ENCODE measurements at places on chromosomes 7 and 10.

DNA sequence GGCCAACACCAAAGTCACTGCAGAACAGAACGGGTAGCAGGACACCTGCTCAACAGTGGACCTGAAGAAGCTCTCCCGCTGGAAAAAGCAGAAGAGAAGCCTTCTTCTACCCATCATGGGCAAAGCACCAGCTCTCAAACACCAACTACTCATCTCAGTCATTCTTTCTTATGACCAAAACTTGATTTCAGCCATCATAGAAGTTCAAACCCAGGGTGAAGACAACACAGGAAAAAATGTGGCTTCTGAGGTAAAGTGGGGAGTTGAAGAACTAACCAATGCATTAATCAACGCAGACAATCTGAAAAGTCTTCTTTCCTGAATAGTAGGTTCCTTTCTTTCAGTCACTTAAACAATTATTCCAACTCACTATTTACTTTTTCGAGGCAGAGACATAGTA lies 83.3 kb downstream of the ELMO1 start:
- H3K36me3 ChIP-seq: no peaks in the 10 kb centered on the region
- no peak overlapping the region for H3K27ac ChIP-seq
- H3K4me1 ChIP-seq: no peaks in the 10 kb centered on the region
- no peak for DNase-seq

- peaks cover 3% of the 10 kb centered on the region for H3K36me3 ChIP-seq
- DNase-seq: no peak
- peaks cover 8% of the 10 kb centered on the region for H3K4me1 ChIP-seq
- no peak within 1 kb of the TSS for H3K27ac ChIP-seq
Measured at GRCh38 chr10:100744987-100745881, at the start of gene PAX2. TSS of gene PAX2 (plus strand) at chr10:100745582. CDS start at chr10:100746261, 679 bp downstream.

DNA sequence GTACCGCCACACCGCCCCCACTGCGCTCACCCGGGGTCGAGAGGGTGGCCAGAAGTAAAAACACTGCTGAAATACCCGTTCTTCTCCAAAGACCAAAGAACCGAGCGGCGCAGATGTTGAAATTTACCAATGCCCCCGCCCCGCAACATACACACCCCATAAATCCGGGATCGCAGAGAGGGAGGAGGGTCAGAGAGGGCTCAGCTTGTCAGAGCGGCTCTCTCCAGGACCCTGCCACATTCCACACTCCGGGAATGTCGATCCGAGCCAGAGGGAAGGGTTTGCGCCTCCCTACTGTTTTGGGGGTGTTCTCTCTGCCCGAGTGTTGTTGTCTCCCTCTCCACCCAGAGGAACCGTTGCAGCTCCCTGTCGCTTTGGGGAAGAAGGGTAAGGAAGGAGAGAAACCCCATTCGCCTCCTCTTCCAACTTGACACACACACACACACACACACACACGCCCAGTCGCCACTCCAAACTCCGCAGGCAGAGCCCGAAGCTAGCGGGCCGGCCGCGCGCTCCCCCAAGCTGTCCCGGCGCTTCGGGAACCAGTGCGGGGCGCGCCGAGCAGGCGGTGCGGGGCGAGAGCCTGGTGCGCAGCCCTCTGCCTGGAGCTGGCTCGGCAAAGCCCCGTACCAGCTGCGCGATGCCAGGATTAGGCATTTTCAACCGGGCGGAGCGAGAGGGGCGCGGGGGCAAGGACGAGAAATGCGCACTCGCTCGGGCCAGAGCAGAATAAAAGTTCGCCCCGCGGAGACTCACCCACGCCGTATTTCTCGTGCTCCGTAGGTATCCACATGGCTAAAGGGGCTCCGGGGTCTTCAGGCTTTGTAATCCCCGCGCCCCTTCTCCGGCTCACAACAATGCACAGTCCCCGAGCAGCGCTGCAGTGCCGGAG lies 609 bp downstream of the DOCK4 start:
- H3K4me3 ChIP-seq: peak overlapping the region; percentile 96
- H3K27ac ChIP-seq: peak overlapping the region; percentile 81
- no peaks in the 10 kb centered on the region for H3K27me3 ChIP-seq
- DNase-seq: peak; percentile 55

- no peak for DNase-seq
- H3K4me1 ChIP-seq: peaks cover 18% of the 10 kb centered on the region
- no peaks in the 10 kb centered on the region for H3K27me3 ChIP-seq
- H3K4me3 ChIP-seq: no peak overlapping the region
Measured at GRCh38 chr10:15172306-15172840, 3.9 kb upstream of the NMT2 start.

DNA sequence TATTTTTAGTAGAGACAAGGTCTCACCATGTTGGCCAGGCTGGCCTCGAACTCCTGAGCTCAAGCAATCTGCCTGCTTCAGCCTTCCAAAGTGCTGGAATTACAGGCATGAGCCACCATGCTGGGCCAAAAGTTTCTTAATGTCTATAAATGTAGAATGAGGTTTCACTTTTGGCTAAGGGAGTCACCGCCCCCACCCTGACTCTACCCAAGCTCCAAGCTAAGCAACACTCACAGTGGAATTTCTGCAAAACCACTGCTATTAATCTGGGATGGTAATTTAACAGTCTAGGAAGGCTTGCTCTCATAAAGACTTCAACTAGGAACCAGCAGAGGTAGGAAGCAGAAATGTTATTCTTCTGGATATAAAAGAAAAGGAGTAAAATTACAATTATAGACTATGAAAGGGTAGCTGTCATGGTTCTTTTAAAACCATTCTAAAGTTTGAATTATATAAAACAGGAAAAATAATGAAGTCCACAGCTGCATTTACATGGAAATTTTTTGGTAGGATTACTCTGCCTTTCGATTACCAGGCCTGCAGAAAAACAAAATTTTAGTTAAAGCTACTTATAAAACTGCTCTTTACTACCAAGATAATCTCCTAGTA lies 211.6 kb downstream of the SFMBT2 start:
- no peak overlapping the region for H3K27ac ChIP-seq
- no peaks in the 10 kb centered on the region for H3K27me3 ChIP-seq
- no peak overlapping the region for H3K4me3 ChIP-seq
- no peak for DNase-seq
- H3K4me1 ChIP-seq: no peaks in the 10 kb centered on the region

DNA sequence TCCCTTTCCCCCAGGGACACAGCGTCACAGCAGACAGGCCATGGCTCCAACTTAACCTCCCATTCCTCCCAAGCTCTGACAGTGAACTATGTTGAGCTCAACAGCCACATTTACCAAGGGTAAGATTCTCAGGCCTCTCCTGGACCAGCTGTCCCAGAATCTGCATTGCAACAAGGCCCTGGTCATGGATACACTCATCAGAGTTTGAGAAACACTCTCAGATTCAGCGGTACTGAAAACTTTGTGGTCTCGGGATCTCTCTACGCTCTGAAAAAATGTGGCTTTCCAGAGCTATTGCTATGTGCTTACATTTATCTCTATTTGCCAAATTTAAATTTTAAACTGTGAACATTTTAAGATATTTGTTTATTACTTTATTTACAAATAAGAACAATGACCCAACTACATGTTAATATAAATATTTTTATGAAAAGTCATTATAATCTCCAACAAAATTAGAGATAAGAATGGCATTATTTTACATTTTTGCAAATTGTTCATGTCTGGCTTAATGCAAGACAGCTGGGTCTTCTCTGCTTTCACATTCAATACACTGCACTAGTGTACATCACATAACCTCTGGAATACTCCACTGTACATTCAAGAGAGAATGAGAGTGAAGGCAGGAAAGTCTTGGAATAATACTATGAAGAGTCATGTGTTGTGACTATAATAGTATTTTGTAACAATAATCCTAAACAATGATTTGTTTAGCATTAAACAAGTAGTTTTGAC lies 190.9 kb upstream of the PITRM1 start:
- H3K36me3 ChIP-seq: peaks cover 10% of the 10 kb centered on the region
- no peak overlapping the region for H3K27ac ChIP-seq
- no peak for DNase-seq
- peaks cover 5% of the 10 kb centered on the region for H3K4me1 ChIP-seq
- no peak overlapping the region for H3K4me3 ChIP-seq

Data from neural crest cell (in vitro differentiated cells).